CD4-positive, CD25-positive, alpha-beta regulatory T cell (primary cell): ENCODE measurements at places on chromosomes 6 and 20. TPM values are rescaled to one million over a fixed set of nuclear protein-coding genes. Genes with fewer than 3 reads are reported as not detected.

GRCh38 chr6:36459501-36459900 is 16.7 kb downstream of the KCTD20 start:
- DNase-seq: no peak

DNA sequence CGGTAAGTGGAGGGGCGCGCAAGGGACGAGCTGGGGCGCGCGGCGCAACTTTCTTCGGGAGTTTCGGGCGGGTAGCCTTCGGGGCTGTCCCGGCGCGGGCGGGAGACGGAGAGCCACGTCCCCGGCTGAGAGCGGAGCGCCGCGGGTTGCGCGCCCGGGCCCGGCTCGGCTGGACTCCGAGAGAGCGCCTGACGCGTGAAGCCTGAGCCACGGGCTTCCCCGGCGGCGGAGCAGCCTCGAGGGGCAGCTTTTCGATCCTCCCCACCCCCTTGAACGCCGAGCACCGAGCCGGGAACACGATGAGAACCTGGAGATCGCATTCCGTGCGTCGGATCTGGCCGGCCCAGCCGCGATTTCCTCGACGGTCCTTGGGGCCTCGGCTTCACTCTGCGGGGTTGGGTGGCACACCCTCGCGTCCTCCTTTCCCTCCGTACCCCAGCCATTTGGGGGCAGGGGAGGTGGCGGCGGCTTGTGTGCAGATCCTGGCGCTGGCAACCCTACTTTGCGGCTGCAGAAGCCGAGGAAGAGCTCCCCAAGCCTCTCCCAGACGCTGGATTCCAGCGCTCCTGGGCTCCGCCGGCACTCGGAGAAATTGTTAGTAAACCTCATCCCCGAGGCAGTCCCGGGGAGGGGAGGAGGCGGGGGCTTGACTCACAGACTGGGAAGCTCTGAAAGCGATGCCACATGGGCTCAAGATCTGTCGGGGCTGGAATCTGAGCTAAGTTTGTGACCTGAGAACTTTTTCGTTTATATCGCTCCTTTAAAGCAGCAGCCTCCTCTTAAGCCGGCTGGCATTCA is 572 bp downstream of the DSE start:
- peak; percentile 10 for DNase-seq

DNA sequence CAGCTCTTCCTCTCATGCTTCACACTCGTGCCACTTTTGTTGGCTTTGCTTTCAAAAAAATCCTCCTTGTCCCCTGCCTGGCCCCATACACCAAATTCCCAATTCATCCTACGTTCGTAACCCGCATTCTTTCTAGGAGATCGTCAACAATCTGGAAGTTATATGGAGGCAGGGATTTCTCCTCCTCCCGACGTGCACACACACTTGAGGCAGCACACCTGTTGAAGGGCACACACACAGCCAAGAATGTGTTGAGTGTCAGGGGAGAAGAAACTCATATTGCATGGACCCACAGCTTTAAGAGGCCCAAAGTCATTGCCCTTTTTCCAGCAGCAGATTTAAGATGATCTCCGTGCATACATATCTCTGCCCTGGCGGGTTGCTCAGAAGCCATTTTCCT is 28.9 kb downstream of the THBS2 start:
- no peak for DNase-seq

The MEI4 gene
- not detected for total RNA-seq

The FRK gene
- not detected for total RNA-seq
